Stimulated activated CD8-positive, alpha-beta memory T cell treated with anti-CD3 and anti-CD28 coated beads, Interleukin-4, amount 100 ng/mL, for 48 hours (primary cell): ENCODE measurements at places on chromosomes 11 and 22.
A peak's percentile ranks its signal among the peaks of the same experiment; 100 is the strongest.

- DNase-seq, result no peak
Observed at GRCh38 chr22:45885941-45886395, 91.0 kb downstream of the WNT7B start.

- no peak for DNase-seq
Observed at GRCh38 chr11:10751581-10751940, 515 bp downstream of the CTR9 start.

DNA sequence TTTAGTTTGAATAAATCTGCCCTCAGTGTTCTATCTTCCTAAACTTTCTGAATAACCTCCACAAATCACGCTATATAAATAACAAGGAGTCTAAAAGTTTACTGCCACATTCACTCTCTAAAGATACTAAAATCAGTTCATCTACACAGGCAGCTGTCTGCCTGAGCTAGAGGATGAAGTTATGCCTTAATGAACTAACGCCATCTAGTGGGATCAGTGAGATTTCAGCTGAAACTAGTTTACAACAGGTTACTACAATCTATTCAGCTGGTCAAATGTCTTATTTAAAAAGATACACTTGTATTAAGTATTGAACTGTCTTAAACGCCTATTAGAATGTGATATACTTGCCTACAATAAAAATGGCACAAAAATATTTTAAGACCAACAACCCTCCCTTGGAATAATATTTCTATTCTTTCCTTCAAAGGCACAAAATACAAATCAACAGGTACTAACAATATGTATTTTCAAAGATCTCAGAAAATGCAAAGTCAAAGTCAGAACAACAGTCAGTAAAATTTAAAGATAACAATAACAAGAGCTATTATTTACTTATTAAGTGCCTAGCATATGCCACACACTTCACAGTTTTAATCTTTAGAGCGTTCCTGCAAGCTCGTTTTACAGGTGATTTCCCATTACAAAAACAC is 84.1 kb downstream of the LARGE2 start:
- no peak for DNase-seq

DNA sequence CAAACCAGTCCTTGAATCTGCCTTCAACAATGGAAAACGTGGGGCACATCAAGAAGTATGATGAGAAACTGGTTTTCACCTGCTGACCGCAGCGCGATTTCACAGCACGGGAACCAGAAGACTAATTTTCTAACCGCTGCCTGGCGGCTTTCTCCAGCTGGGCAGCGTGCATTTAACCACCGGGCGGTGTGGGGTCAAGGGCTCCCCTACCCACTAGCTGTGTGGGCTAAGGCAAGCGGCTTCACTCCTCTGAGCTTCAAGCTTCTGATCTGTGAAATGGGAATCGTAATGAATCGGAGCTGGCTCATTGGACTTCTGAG is 4.2 kb downstream of the SHANK2 start:
- DNase-seq, result no peak

GRCh38 chr11:27930946-27931345 is 177.0 kb downstream of the KIF18A start:
- no peak for DNase-seq

- no peak for DNase-seq
Observed at GRCh38 chr22:37105154-37105553, 4.4 kb downstream of the TMPRSS6 start.

DNA sequence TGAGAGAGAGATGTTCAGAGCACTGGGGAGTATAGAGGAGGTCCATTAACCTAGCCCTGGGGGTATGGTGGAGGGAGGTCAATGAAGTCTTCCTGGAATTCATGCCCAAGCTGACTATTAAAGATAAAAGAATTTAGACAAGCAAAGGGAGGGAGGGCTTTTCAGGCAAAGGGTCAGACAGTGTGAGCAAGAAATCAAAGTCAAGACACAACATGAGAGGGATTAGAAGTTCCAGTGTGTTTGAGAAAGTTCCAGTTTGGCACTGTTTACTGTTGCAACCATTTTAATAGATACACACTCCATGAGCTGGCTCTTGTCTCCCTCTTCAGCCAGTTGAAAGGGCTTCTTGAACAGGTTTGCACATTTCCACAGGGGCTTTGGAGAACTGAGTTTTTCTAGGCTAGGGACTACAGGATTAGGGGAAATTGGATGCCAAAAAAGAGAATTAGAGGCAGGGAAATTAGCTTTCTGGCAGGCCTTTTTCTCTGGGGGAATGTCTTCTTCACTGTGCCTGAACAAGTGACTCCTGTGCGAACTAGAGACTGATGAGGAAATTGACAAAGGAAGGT is 14.7 kb upstream of the NNMT start:
- DNase-seq, result no peak

- DNase-seq, result no peak
Observed at GRCh38 chr11:2837096-2837601, 48.4 kb downstream of the CDKN1C start.

- DNase-seq, result no peak
Observed at GRCh38 chr11:91163619-91164451, 941.0 kb upstream of the CHORDC1 start.

DNA sequence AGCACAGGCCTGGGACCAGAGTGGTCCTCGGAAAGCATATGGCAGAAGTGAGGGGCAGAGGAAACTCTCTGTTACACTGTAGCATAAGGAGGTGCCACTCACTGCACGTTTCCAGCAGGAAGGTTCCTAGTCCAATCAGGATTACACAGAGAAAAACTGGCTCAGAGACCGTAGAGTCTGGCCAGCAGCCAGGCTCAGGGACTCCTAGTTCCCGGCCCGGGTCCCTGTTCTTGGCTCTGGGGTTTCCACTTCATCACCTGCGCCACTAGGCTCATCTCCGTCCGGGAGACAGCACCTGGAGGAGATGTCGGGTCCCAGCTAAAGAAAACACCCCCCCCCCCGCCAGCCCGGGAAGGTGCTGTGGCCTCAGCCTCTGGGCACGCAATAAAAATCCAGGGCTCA is 1.1 kb downstream of the TTLL12 start:
- no peak for DNase-seq

GRCh38 chr11:18700375-18700774 is 1.8 kb downstream of the TMEM86A start:
- DNase-seq, result no peak

- no peak for DNase-seq
Observed at GRCh38 chr11:60274416-60274815, 6.0 kb upstream of the MS4A4A start.

- DNase-seq, result no peak
Observed at GRCh38 chr11:12815129-12815480, 140.9 kb downstream of the TEAD1 start.

- DNase-seq, result no peak
Observed at GRCh38 chr11:61531044-61531443, 22.5 kb downstream of the LRRC10B start.

DNA sequence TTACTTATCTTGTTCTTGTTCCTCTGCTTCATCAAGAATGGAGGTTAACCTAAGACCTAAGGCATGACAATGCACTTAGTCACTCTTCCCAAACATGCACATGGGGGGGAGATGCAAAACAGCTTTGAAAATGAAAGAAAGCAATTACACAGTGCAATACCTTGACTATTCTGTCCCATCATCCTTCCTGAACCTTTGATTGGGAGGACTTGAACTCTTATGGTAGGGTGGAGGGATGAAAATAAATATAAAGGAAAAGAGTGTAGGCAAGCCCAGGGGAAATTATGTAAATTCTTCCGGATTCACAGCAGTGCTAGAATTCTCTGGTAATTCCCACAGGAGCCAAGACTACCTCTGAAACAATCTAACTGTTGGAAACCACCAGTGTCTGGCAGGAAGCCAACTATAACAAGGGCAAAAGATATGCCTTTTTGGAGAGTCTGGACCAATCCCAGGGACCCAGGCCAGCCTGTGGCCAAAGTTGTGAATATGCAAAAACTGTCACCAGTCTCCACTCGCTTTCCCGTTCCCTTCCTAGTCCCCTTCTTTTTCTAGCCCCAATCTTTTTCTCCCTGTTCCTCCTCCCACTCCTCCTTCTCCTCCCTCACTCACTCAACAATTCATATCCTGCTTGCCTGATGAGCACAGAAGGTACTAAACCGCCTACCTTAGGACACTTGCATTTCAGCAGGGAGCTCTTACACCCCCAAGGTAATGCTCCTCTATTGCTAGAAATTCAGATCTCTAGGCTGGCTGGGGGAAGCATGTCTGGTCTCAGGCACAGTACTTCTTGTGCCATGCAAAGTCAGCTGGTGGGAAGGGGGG is 2.5 kb upstream of the RCN1 start:
- DNase-seq, result no peak

- DNase-seq, result peak; percentile 78
Observed at GRCh38 chr11:46238078-46238966, 39.1 kb upstream of the CREB3L1 start.

DNA sequence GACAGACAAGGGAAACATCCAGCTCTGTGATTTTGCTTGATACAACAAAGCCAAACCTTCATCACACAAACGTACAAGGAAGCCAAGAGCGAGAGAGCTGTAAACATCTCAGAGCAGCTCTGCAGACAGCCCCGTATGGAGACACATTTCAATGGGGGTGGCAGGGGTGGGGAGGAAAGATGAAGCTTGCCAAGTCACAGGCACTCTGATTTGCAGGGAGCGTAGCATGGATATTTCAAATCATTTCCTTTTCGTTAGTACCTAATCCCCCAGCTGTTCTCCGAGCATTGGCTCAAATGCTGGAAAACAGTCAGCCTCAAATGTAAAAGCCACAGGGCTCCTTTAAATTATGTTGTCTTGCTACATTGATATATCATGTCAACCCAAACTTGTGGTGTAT is 458.9 kb upstream of the CADM1 start:
- DNase-seq, result no peak

GRCh38 chr11:17718015-17718414 is 1.4 kb upstream of the MYOD1 start:
- DNase-seq, result no peak

DNA sequence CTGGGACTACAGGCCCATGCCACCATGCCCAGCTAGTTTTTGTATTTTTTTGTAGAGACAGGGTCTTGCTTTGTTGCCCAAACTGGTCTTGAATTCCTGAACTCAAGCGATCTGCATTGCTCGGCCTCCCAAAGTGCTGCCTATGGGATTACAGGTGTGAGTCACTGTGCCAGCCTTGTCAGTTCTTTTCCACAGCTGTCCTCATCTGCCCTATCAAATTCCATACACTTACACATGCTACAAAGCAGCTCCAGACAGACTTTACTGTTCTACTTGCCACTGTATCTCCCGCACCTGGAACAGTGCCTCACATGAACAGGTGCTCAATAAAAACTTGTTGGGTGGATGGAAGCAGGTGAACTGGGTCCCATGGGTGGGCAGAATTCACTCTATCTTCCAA is 8.2 kb downstream of the STX5 start:
- no peak for DNase-seq

DNA sequence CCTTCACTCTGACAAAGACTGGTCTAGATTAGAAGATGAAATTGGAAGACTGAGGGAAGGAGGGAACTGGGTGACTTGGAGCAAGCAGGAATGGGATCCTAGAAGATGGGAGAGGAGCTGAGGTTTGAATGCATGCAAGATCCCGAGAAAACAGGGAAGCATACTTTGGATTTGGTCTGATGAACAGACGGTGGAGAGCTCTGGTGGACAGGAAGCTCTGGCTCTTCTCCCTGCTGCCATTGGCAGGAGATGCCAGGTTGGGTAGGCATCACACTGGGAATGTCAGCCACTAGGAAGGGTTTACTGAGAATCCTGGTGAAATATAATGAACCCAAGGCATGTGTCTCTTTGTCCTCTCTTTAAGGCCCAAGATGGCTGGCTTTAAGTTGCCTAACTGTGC is 16.5 kb downstream of the NAV2 start:
- DNase-seq, result no peak

GRCh38 chr11:71180694-71181470 is 71.5 kb downstream of the SHANK2 start:
- no peak for DNase-seq

GRCh38 chr22:17772958-17773605 is 1.2 kb downstream of the BID start:
- no peak for DNase-seq

DNA sequence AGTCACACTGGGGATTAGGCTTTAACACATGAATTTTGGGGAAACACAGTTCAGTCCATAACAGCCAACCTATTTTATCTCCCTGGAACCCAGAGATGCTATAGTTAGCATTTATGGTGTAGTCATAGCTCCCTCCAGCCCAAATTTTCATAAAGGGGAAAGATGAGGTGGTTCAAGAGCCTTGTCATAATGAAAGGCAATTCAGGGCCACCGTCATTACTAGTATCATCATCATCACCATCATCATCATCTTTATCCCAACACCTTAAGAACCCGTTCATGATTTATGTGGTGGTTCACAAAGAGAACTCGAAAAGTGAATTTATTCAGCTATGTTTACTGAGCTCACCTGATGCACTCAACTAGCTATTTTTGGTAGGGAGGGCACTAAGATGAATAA is 2.4 kb upstream of the TUBA8 start:
- no peak for DNase-seq
